ENCODE measurements at places on chromosomes 11 and 22. TPM values are rescaled to one million over a fixed set of nuclear protein-coding genes. Genes with fewer than 3 reads are reported as not detected.

DNA sequence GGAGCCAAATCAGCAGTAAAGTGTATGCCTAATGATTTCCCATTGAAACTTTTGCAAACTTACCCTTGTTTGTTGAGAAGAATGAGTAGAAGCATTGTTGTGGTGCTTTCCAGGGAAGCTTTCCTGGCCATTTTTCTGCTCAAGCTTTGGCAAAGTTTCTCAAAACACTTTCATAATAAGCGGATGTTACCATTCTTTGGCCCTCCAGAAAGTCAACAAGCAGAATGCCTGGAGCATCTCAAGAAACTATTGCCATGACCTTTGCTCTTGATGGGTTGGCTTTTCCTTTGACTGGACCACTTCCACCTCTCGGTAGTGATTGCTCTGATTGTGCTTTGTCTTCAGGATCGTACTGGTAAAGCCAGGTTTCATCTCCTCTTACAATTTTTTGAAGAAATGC, 10.7 kb downstream of the PIWIL4 start:
- no peak for DNase-seq

- no peak for DNase-seq
These were observed 30.1 kb upstream of the FIBIN start for GRCh38 chr11:26963764-26964163.

GRCh38 chr22:25555586-25555985, 8.9 kb upstream of the GRK3 start:
- DNase-seq: no peak

- no peak for DNase-seq
These were observed 26.6 kb downstream of the TMEM123 start for GRCh38 chr11:102426000-102426399.

EHF gene
- total RNA-seq: 3.6 TPM

RTN4R gene
- 0.35 TPM for total RNA-seq
